ENCODE measurements at places on chromosomes 12 and 14.
A peak's percentile ranks its signal among the peaks of the same experiment; 100 is the strongest.

DNA sequence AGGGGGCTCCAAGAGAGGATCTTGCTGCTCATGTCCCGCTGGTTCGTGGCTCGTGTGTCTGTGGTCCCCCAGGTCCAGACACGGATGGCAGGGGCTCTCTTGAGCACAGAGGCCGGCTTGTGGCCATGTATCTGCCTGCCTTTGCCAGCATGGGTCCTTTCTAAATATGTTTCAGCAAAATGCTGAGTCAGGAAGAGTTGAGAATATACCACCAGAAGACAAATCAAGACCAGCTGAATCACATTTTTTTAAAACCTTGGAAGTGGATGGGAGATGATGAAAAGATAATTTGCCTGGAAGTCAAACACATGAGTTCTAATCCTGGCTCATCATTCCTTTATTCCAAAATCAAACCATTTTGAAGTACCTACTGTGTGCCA lies 58.0 kb downstream of the NUAK1 start:
- DNase-seq = no peak

DNA sequence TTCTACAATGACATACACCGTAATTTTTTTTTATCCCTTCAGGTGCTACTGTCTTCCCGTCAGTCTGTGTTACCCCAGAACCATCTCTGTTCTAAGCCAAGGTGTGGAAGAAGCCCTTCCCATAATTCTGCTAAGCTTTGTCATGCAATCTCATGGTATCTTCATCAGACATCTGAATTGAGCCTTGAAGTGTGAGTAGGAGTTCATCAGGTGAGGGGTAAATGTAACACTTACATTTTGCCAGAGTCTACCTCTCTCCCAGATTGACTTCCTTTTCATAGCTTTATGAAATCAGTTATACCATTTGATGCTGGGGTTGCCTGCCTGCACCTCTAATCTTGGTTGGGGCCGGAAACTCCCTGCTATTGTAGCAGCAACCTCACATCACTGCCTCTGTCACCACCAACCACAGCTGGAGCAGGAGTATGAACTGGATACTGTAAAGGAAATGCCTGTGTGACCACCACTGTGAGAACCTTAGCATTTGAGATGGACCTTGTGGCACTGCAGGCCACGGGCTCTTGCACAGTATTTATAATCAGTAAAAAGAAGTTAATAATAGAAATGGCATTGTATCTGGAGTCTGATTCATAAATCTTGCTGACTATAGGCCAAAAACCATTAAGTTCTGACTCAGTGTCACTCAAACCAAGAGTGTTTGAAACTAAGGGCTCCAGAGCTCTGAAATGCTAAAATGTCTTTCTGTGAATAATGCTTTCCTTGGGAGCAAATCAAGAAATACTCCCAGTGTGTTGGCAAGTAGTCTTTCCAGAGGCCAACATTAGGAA lies 58.7 kb upstream of the STK38L start:
- DNase-seq = peak; percentile 67

DNA sequence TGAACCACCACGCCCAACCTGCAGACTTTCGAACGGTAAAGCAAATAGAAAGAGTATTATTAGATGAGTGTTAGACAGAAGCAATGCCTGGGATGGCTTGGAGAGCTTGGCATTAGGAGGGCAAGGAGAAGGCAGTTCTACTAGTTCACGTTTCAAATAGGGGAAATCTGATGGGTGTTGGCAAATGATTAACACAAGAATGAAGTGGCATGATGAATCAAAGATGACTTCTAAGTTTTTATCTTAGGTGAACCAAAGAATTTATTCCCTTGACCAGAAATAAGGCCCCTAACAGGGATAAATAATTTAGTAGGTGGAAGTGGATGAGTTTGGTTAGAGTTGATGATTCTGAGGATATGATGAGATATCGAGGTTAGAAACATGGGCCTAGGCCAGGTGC lies 38.5 kb downstream of the DRAM1 start:
- DNase-seq = no peak

GRCh38 chr14:99320621-99321235 lies 48.7 kb upstream of the BCL11B start:
- no peak for DNase-seq

DNA sequence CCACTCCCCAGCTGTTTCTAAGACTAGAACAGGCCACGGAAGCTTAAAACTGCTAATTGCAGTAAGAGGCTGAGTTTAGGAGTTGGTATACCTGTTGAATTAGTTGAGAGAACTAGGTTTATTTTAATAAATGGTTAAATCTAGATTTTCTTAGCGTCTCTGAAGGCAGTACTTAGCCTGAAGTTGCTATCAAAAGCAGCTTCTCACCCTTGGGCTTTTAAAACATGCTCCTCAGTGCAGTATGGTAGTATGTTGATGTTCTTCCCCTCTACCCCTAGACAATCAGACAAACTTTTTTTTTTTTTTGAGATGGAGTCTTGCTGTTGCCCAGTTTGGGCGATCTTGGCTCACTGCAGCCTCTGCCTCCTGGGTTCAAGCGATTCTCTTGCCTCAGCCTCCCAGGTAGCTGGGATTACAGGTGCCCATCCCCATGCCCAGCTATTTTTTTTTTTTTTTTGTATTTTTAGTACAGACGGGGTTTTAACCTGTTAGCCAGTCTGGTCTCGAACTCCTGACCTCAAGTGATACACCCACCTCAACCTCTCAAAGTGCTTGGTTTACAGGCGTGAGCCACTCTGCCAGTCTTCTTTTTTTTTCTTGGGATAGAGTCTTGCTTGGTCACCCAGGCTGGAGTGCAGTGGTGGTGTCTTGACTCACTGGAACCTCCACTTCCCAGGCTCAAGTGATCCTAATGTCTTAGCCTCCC lies 6.8 kb downstream of the SRSF5 start:
- DNase-seq = no peak

DNA sequence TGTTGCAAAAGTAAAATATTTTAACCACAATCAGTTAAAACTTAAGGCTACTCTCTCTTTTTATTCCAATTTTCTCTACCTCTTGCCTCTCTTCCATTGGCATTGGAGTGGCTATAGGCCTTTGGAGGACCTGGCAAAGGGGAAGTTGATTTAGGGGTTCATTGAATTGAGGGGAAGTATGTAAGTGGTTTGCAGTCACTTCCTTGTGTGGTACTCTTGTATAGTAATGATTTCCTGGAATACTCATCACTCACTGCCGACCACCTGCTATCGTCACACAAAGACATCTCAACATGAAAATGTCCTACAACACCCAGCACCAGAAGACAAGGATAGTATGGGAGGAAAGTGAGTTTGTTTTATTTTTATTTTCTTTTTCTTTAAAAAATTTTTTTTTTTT lies 45.7 kb upstream of the CPM start:
- no peak for DNase-seq

DNA sequence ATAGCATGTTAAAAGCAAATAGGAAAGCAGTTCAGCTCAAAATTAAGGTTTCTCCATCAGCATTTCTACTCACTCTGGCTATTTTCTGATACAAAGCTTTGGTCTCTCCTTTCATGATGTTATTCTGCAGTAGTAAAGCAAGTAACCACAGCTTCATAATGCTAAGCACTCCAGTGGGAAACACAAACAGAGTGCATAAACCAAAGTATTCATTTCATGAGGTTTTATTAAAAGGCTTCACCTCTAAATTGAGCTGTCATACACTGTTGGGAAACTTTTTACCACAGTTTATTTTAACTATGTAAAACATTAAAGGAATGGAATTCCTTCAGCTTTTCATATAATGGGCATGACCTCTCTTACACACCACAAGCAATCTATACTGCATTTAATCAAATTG lies 157.9 kb upstream of the LMO3 start:
- no peak for DNase-seq

- peak; percentile 3 for DNase-seq
These were observed 111.0 kb downstream of the TRAFD1 start for GRCh38 chr12:112236386-112236785.

GRCh38 chr12:20801035-20801434 lies 9.5 kb upstream of the SLCO1B3 start:
- no peak for DNase-seq

- DNase-seq = no peak
These were observed 222.9 kb downstream of the SLC15A4 start for GRCh38 chr12:128600886-128601285.

DNA sequence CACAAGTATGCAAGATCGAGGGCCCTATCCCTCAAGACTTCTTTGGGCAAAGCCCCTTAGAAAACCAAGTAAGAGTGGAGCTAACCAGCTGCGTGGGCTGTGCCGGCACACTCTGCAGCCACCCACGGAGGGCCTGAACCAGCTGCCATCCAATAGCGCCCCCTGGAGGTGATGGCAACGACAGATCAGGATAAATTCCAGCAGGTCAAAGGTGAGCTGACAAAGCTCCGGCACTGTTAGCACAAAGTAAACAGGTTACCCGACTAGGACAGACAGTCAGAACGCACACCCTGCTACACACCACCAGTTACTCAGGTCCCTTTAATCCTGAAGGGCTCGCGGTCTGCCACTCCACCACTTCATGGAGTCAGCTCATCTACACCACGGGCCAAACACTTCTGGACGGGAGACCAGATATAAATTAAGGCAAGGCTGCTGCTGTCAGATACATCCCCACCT lies 4.9 kb downstream of the ZBTB39 start:
- peak; percentile 65 for DNase-seq

DNA sequence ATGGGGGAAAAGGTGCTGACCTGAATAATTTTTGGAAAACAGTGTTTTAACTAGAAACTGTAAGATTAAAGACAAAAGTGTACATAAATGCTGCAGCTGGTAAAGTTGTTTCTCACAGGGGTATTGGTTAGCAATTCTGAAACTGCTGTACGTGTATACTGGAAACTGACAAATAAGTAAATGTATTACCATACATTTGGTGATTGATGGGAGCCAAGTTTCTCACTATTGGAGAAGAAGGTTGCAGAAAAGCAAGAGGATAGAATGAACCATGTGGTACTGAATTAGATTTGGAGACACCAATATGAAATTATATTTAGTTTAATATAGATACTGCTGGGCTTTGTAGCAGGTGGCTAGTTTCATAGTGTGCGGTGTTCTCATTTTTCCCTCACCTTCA lies 19.6 kb upstream of the FBXO33 start:
- DNase-seq = no peak

GRCh38 chr14:87874676-87875075 lies 118.3 kb downstream of the GALC start:
- peak; percentile 65 for DNase-seq

- DNase-seq = no peak
These were observed 30.5 kb downstream of the ANO2 start for GRCh38 chr12:5914387-5915149.

DNA sequence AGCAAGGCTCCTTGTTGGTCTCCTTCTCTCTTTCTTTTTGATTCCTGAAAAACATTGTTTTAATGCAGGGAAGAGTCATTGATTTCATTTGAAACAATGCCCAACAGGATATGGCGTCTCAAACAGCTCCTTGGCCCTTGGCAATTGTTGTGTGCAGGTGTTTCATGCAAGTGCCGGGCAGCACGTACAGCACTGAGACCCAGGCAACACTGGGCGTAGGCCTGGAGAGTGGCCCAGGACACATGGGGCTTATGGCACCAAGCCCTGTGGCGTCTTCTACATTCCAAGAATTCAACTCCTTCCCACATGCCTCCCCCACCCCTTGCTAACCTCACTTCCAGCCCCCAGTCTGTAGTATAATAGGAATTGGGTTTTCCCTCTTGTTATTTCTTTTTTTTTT lies 230.4 kb downstream of the SPTSSA start:
- no peak for DNase-seq

GRCh38 chr14:74863274-74863673 lies 12.7 kb downstream of the PROX2 start:
- no peak for DNase-seq

- no peak for DNase-seq
These were observed 1.4 kb downstream of the ACAD10 start for GRCh38 chr12:111687255-111687654.

DNA sequence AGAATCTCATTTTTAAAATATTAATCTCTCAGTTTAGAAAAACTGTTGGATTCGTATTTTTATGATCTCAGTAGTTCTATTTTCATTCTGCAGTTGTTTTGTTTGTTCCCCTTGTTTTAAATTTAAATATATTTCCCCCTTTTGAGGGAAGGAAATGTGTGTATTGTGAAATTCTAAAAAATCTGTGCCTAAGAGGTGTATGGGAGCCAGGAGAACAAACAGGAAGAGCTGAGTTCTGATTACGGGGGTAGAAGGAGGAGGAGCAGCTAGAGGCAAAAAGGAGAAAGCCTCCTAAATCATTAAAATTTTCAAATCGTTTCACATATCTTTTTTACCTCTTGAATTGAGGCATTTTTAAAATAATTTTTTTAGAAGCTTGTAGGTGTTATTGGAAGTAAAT lies 2.3 kb downstream of the RDH12 start:
- DNase-seq = no peak

DNA sequence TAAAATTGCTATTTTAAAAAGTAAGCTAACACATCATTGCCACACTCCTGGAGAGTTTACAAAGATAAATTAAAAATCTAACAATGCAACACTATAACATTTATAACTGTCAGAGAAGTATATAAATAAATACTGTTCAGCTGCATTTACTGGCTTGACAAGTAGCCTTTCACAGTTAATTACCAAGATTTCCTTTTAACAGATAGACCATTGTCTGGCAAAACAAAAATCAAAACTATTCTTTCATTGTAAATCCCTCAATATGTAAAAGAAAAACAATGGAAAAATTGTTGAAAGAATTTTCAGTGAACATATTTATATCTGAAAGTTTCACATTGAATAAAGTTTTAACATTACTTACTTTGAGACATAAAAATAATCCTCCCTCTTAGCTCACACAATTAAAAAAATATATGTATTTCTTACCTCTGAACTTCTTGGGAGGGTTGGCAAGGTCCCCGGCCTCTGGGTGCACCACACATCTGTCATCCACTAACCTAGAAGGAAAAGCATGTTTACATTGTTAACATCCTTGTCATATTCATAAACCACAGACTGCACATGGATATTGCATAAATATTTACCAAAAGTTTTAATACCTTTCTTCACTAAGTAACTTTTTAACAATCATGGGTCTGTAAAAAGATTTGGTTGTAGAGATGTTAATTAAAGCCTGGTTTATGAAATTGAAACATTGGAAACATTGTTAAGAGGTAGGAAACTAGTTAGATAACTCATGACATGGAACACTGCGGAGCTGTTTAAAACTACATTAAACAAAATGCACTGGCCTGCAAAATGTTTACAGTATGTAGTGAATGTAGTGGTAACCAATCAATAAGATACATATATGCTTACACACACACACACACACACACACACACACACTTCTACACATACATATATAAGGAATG lies 43.0 kb downstream of the ITPR2 start:
- DNase-seq = peak; percentile 70

- DNase-seq = no peak
These were observed 42.9 kb downstream of the PRKCH start for GRCh38 chr14:61364243-61364642.

DNA sequence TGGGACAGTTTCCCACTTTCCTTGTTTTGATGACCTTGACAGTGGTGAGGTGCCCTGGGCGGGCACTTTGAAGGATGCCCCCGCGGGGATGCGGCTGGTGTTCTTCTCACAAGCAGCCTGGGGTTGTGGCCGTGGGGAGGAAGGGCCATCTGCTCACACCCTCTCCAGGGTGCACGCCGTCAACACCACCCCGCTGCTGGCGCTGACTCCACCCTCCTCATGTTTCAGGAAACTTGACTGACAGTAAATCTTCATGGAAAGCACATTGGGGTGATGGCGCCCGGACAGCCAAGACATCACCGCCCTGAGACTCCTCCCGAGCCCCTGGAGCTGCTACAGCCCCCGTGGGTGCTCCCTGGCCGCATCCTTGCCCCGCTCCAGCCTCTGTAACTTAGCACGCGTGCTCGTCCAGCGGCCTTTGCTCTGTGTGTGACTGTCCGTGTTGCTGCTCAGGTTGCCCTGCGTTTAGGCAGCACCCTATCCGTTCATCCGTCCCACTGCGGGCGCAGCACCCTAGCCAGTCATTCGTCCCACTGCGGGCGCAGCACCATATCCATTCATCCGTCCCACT lies 150.2 kb upstream of the C14orf180 start:
- no peak for DNase-seq

All from fibroblast of mammary gland (primary cell).